ENCODE measurements at places on chromosomes 5 and 9.
A peak's percentile ranks its signal among the peaks of the same experiment; 100 is the strongest.

DNA sequence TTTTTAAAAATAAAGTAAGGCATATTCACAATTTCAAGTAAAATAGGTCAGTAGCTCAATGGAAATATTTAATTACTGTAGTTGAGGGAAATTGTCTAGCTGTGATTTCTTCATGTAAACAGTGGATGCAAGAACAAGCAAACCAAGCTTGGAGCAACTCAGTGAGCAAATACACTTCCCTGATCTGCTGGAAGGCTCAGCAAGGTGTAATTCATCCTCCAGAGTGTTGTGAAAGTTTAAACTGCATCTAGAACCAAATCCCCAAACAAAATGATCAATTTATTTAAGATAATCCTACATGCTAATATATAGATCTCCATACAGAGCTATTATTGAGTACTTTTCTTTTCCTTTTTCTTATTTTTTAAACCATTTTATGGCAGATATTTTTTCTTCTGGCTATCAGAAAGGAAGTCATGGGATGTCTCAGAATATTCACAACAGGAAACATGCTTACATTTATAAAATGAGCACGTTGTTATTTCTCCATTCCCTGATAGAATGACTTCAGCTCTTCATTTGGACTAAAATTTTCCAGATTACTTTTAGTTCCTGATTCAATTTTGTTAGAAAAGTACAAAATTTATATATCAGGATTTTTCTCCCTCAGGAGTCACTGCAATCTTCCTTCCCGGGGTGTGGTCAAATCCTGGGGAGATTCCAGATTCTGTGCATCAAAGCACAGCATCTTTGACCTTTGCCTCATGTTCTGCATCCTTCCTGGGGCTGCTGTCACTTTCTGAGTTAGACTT is 219.2 kb upstream of the ELL2 start:
- no peak for DNase-seq

DNA sequence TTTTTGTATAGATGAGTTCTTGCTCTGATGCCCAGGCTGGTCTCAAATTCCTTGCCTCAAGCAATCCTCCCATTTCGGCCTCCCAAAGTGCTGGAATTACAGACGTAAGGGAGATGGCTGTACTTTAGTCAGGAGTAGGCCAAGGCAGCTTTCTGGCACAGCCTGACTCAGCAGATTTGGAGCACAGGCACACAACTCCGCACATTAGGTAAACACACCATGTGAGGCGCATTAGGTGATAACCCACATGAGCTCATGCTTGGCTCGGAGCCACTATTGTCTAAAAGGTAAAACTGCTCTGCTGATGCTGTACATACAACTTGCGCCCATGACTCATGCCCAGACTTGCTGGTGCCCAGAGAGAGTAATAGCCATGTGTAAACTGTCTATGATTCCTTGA is 1157.9 kb downstream of the TAF11L14 start:
- no peak for DNase-seq

GRCh38 chr5:98989727-98990126 is 60.9 kb upstream of the CHD1 start:
- no peak for DNase-seq

- peak; percentile 79 for DNase-seq
These were observed 15.2 kb downstream of the NFIL3 start for GRCh38 chr9:91408475-91408874.

DNA sequence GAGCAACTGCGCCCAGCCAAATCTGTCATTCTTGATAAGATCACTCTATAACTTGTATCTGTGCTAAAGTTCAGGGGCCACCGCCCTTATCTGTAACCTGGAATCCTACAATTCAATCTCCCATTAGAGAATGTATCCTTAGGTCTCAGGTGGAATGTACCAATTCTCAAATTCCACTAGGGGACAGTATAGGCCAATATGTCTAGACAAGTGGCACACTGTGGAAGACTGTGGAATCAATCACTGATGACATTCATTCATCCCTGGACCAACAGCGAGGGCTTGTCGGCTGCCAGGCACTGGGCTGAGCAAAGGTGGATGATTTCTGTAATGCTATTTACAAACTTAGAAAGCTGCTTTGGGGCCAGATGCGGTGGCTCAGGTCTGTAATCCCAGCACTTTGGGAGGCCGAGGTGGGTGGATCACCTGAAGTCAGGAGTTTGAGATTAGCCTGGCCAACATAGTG is 28.7 kb upstream of the MEGF9 start:
- DNase-seq = peak; percentile 51

DNA sequence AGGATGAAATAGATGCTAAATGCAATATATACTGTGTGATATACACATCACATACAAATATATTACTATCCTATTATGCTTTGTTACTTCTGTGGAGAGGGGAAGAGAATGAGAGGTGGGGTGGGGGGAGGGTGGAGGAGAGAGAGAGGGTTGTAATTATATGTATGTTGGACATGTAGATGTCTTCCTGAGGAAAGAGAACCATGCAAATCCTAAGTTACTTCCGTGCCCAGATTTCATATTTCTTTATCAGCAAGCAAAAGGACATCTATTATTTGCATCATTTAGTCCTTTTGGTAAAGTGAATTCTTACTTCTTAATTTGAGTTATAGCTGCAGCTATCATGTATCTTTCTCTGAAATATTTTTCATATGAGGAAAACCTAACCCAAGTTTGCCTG is 187.5 kb downstream of the ADGRV1 start:
- DNase-seq = no peak

DNA sequence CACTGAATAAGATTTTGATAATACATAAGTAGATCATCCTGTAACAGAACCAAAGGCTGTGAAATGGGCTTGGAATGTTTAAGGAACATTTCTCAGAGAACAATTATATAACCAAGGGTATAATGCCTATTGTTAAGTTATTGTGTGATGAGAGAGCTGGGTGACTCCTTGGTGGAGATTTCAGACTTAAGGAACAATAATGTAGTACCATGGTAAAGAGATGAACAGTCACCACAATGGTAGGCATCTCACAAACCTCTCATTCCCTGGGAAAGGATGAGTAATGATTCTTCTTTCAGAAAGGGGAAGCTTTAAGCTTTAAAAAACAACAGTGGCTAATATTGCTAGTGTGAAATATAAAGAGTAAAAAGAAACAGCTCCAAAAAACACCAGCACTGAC is 147.4 kb downstream of the TRIM36 start:
- DNase-seq = no peak

- no peak for DNase-seq
These were observed 206.1 kb upstream of the ZNF608 start for GRCh38 chr5:124952566-124952965.

GRCh38 chr5:40547994-40548575 is 131.6 kb upstream of the PTGER4 start:
- DNase-seq = peak; percentile 69

- DNase-seq = peak; percentile 28
These were observed 1.2 kb upstream of the NELFB start for GRCh38 chr9:137253717-137254623.

DNA sequence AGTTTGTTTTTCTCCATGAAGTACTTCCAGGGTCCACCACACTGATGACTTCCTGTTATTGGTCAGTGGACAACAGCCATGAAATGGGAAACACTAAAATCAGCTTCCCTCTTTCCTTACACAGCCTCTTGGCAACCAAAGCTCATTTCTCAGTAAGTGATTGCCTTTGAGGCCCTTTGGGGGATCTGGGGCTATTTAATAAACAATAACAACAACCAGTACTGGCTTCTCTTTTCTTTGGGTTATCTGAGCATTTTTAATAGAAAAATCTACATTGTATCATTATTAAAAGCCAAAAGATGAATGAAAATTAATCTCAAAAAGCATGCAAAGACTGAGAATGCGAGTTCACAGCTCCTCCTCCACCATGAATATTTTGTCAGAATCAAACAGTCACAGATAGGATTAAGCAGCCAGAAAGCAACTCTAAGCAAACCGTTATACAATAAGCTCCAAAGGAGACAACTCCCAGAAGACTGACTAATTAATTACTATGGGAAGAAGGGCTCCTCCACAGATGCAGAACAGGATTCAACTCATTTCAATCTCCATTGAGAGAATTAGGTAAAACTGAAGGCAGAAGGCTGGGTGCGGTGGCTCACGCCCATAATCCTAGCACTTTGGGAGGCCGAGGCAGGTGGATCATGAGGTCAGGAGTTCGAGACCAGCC is 68.3 kb downstream of the SERINC5 start:
- DNase-seq = no peak

- peak; percentile 92 for DNase-seq
These were observed 61.0 kb downstream of the INVS start for GRCh38 chr9:100160021-100160420.

DNA sequence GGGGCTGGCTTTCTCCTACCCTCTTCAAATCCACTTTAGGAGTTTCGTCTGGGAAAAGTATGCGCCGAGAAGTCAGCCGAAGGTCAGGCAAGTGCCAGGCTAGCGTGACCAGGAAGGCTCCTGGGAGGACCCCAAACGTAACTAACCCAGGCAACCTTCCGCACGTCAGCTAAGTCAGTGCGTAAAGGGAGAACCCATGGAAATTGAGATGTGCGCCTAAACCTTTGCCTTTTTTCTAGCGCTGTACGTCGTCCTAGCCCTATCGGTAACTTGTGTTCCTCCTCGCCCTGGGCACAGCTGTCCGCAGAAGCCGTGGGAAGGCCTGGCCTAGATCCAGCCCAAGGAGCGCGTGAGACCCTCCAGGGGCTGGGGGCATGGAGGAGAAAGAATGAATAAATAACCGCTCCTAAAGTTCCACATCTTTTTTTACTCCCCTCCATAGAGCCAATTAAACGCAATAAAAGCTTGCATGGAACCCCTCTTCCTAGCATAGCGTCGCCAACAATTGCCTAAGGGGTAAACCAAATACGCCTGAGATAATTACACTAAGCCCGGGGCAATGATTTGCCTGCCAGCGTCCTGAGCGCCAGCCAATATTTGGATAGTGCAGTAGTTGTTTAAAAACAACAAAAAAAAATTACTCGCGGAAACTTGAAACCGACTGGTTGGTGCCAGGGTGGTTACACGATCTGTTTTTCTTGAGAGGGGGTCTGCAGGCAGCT is 4.0 kb upstream of the FOXB2 start:
- DNase-seq = no peak

DNA sequence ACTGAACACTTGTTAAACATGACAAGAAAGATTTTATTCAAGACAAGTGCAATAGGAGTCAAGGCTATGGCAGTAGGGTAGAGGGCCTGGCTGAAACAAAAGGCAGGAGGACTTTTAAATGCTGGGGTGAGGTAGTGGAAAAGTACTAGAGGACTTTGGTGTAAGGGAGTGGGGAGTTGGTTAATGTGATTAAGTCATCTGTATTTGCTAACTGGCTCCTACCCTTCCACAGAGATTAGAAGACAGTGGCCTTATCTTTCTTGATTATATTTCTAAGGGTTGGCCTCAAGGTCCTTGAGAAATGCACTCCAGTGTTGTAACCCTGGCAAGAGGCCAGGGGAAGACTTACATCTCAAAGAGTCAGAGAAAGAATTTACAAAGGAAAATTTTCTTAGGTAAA is 160.2 kb upstream of the FTMT start:
- DNase-seq = peak; percentile 96

DNA sequence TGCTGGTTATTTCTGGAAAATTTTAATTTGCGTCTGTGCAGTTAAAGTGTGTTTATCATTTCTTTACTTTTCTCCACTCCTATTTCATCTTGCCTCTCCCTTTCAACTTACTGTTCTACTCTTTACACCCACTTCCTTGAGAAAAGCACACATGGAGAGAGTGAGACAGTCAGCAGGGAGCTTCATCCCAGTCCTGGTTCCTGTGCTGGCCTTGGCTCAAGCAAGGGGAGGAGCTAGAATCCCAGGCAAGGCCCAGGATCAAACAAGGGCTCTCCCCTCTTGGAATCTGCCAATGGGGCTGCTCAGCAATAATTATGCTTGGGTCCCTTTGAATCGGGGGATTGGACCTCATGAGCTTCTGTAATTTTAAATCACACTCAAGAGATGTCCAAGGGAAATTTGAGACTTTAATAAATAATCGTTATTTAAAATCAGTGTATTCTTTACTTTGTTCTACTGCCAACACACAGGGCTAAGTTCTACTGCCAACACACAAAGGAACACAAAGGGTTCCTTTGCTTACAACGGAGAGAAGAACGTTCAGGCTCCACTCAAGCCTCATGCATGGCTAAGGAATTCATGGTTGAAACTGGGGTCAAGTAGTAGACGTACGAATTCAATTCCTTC is 439.3 kb upstream of the DAB2 start:
- no peak for DNase-seq
